Forelimb muscle (tissue), 1 donor: ENCODE measurements at places on chromosomes 1 and 21.

- no peak for DNase-seq
Observed at GRCh38 chr1:212967801-212968200, 17.5 kb downstream of the VASH2 start.

GRCh38 chr1:89887270-89887669 is 66.4 kb downstream of the LRRC8D start:
- no peak for DNase-seq

- no peak for DNase-seq
Observed at GRCh38 chr1:180981596-180982387, 40.9 kb downstream of the STX6 start.

DNA sequence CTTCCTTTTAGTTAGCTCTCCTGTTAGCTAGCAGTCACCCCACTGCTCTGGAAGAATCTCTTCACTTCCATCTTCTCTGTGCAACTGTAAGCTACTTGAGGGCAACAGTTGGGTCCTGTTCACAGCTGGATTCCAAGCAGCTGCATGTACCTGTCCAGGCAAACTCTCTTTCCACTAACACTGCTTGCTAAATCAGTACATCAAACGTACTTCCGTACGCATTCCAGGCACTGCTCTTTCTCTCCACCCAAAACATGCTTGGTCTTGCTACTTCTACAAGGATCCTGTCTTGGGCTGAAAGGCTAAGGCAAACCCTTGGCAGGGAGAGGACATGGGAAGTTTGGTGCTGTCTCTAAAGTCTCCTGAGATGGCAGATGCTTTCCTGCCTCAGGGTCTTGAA is 139.2 kb upstream of the CACNA1E start:
- DNase-seq, result no peak

- no peak for DNase-seq
Observed at GRCh38 chr1:170664828-170665612, 1.1 kb downstream of the PRRX1 start.
